ENCODE measurements at places on chromosomes 16 and 17.

- no peak for DNase-seq
Observed at GRCh38 chr17:77131904-77132303, 8.9 kb upstream of the SEC14L1 start.

DNA sequence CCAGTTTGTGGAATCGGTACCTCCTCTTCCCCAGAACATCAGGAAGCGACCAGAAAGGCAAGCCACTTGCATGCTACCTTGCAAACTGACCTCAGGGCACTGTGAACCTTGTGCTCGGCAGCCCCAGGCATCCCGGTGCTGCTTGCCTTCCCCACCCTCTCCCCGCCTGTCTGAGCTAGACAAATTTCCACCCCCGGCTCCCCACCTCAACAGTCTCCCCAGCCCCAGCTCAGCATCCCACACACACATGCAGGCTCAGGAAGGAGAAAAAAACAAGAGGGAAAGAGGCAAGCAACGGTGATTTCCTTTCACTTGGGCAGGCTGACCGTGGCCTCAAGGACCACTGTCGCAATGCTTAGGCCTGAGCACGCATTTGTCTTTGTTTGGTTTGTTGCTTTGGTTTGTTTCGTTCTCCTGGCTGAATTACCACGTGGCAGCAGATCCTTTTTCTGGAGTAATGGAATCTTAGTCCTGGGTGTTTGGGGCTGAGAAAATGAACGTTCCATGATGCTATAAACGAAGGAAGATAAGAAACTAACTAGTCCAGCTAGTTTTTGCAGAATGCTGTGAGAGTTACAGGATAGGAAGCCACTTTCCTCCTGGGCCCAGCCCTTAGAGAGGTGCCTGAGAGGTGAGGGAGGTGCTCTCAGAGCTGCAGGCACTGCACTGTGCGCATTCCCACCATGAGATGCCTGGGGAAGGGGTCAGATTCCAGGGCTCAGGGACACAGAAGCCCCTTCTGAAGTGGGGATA is 27.9 kb downstream of the SDK2 start:
- DNase-seq, result no peak

GRCh38 chr17:81491761-81492160 is 20.8 kb downstream of the ACTG1 start:
- no peak for DNase-seq

GRCh38 chr17:27965224-27965623 is 72.1 kb upstream of the LYRM9 start:
- no peak for DNase-seq

DNA sequence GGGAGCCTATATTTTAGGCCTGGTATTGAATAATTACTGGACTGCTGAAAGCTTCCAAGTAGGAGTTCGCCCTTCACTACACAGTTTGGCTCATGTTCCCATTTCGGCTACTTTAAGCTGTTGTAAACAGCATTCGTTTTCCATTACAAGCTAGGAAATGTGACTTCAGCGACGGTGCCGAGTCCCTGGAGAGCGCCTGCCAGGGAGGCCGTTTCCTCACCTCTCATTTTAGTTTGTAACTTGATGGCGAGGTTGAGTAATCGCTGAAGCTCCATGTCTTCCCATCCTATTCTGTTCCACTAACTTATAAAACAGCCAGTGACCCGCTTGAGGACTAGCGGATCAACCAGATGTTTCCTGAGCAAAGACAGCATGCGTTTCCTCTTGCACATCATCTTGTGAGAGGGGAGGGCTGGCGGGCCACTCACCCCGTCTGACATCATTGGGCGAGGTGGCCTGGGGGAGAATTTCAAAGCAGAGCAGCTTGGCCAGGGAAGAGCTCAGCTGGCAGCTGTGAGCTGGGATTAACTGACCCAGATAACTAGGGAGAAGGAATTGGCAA is 32.9 kb downstream of the PCTP start:
- DNase-seq, result no peak

GRCh38 chr17:3667366-3668278 is 756 bp downstream of the TAX1BP3 start:
- DNase-seq, result no peak

GRCh38 chr17:79573196-79573896 is 37.5 kb downstream of the RBFOX3 start:
- no peak for DNase-seq

DNA sequence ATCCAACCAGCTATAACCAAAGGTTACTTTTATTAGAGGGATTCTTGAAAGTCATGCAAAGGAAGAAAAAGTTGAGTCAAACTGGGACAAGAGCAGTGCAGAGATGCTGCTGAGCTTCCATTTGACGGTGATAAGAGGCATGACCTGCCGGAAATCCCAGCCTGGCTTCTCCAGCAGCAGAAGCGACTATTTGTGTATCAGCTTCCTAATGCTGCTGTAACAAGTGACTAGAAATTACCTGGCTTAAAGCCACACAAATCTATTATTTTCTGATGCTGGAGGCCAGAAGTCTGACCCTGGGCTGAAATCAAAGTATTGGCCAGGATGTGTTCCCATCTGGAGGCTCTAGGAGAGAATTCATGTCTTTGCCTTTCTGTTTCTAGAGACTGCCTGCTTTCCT is 41.6 kb upstream of the CPPED1 start:
- DNase-seq, result no peak

DNA sequence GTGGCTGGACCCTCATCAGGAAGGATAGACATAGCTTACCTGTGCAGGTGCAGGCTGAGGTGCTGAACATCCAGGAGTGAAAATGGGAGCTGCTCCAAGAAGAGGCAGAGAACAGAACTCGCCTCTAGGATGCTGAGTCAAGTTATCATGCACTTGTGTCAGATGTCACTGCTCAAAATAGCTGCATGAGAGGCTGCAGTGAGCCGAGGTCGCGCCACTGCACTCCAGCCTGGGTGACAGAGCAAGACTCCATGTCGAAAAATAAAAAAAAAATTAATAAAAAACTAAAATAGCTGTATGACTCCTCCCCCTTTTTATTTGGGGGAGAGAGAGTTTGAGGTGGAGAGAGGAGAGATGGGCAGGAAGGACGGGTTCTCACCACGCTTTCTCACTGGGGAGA is 148.8 kb downstream of the FOXL1 start:
- DNase-seq, result no peak

- DNase-seq, result no peak
Observed at GRCh38 chr16:67394155-67395104, 1.1 kb upstream of the TPPP3 start.

GRCh38 chr16:55433030-55433429 is 46.0 kb upstream of the MMP2 start:
- DNase-seq, result no peak

DNA sequence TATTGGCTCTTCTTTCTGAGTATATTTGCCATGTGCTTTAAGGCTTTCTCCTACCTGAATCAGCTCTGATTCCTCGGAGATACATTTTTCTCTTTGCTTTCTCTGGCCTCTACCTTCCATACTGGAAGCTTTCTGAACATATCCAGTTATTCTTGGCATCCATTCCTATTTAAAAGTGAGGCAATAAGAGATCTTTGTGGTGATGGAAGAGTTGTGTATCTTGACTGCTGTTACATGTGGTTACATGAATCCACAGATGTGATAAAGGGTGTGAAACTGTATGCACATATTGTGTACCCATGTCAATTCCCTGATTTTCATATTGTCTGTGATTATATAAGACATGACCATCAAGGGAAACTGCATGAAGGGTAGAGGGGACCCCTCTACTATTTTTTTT is 24.4 kb downstream of the UBE2O start:
- no peak for DNase-seq

- DNase-seq, result no peak
Observed at GRCh38 chr17:55093353-55093752, 124.8 kb downstream of the STXBP4 start.

DNA sequence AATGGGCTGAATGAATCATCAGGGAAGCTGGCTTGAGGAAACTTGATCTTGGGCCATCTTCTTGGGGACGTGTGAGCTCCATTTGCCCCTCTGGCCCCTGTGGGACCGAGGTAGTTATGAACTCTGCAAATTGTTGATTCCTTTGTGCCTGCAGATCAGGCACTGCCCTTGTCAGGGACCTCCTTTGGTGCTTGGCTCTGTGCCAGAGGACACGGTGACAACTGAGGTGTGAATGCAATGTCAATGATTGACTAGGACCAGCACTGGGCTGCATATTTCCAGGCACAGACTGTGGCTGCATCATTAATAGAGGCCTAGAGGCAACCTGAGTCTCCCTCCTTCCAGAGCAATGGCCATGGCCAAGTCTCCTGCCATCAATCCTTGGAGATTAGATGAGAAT is 23.8 kb downstream of the PDILT start:
- no peak for DNase-seq

GRCh38 chr16:65532258-65532657 is 410.4 kb upstream of the CDH11 start:
- no peak for DNase-seq

DNA sequence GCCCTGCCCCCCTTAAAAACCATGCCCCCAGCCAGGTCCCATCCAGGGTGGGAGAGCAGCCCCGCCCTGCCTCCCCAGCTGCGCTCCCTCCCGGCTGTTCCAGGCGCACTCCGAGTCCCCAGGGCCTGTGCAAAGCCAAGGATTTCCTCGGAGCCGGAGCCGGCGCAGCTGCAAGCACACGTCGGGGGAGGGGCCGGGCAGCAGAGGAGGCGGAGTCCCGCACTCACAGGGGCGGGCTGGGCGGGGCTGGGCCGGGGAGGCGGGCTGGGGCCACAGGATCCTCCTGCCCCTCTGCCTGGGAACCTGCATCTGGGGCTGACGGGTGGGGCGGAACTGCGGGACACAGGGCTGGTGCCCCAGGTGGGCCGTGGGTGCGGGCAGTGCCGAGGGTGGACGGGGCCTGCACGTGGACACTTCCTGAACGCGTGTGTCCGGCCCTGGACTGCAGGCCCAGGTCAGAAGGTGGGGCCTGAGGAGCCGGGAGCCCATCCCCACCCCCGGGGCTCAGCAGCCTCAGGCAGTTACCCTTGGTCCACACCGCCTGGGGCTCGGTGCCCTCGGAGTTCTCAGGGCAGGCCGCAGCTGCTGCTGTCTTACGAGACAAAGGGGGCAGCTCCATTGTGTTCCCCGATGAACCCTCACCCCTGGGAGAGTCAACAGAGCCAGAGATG is 24.0 kb upstream of the SSTR5 start:
- DNase-seq, result no peak

- no peak for DNase-seq
Observed at GRCh38 chr17:58640202-58640601, 51.6 kb downstream of the TEX14 start.

DNA sequence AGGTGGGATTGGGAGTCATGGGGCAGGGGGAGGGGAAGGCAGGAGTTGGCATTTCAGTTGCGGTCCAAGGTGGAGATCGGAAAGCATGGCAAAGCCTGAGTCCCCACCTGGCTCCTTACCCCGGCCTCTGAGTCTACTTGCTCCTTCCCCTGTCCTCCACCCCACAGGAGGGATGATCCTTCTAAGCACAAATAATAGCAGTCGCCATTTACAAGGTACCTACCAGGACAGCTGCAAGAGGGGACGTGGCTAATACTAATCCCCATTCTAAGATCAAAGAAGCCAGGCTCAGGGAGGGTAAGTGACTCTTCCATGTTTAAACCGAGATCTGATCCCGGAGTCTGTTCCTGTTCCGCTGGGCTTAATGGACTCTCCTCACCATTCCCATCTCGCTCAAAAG is 396.3 kb downstream of the SLC39A11 start:
- DNase-seq, result no peak

GRCh38 chr17:27496437-27496943 is 40.2 kb downstream of the KSR1 start:
- DNase-seq, result no peak

- DNase-seq, result no peak
Observed at GRCh38 chr17:70047619-70048419, 27.2 kb upstream of the KCNJ16 start.

- no peak for DNase-seq
Observed at GRCh38 chr16:87474566-87474996, 18.2 kb downstream of the ZCCHC14 start.

All from stimulated activated CD4-positive, alpha-beta T cell treated with anti-CD3 and anti-CD28 coated beads, Interleukin-2, amount 100 ng/mL, for 48 hours (primary cell).